ENCODE measurements at places on chromosomes 2 and 18.
A peak's percentile ranks its signal among the peaks of the same experiment; 100 is the strongest.

DNA sequence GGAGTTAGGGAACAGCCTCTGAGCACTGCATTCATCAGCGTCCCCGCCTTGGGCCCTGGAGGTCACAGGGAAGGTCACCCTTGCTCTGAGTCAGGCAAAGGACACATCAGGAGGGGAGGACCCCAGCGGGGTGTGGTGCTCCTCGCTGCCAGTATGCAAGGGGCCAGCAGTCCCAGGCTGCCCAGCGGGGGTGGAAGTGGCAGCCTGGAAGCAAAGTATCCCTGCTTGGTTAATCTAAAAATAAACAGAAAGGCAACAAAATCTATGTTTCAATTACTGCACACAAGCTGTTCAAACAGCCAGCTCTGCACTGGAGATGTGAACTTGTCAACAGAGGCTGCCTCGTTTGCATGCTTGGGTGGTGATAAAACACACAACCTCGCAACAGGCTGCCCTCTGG, 164.1 kb downstream of the KLHL29 start:
- DNase-seq = peak; percentile 86

DNA sequence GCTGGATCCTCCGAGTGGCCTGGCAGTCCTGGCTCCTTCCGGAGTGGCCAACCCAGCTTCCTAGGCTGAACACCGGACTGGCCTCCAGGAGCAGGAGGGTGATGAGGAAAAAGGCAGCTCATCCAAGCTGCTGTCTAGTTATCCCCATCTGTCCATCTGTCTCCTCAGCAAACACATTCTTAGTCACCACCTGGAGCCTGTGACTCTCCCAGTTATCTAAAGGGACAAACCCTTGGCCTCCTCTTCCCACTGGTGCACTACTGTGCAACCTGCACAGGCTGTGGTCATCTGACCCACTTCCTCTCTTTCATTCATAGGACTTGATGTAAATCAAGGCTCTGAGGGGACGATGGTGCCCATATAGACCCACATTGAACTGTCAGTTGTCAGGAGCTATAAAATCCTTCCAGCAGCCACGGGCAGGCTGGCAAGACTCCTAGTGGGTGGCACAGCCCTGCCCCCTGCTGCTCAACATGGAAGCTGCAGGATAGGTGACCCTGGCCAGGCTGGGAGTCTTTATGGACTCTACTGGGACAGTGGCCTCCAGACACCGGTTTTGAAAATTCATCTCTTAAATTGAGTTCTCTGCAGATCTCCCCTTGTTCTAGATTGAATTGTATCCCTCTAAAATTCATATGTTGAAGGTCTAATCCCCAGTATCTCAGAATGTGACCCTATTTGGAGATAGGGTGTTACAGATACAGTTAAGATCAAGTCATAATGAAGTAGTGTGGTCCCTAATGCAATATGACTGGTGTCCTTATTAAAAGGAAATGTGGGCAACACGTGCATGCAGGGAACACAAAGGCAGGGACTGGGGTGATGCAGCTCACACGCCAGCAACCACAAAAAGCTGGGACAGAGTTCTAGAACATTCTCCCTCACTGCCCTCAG, 29.3 kb upstream of the DUSP2 start:
- DNase-seq = peak; percentile 23

- DNase-seq = no peak
These were observed 151.0 kb downstream of the OSR1 start for GRCh38 chr2:19207452-19207851.

DNA sequence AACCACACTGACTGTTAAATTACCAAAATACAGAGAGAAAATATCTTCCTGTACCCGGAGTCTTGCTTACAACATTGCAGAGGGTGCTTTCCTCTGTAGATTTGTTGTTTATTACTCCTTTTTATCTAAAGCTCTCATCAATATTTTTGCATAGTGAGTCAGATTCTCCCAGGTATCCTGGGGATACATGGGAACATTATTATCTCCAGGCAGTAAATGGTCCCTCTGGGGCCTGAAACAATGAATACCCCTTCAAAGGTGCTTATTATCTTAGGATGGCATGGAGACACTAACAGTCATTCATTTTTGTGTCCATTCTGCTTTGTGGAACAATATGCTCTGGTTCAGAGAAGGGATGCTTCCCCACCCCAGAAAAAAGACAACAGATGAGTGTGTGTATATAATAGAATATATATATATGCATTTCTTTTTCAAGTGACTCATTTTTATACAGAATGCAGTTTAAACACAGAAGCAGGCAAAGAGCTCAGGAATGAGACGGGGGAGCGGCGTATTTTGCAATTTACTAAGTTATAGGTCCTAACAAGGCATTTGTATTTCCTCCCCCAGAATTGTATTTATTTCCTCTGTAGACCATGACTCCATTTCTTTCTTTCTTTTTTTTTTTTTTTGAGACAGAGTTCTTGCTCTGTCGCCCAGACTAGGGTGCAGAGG, 424.8 kb upstream of the ZEB2 start:
- DNase-seq = no peak

DNA sequence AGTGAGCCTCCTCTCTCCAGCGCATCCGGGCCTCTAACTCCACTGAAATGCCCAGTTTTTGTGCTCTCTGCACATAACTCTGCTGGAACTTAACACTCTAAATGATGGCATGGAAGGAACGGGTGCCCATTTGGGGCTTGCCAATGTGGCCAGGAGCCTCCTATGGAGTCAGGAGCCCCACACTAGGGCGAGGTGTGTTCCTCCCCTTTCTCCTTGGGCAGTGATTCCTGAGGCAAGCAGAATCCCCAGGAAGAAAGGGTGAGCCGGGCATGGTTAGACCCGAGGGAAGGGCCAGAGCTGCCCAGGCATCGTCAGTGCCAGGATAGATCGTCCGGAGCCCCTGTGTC, 63.0 kb downstream of the DDX1 start:
- no peak for DNase-seq

GRCh38 chr2:98388601-98389250, 42.5 kb downstream of the CNGA3 start:
- DNase-seq = no peak

DNA sequence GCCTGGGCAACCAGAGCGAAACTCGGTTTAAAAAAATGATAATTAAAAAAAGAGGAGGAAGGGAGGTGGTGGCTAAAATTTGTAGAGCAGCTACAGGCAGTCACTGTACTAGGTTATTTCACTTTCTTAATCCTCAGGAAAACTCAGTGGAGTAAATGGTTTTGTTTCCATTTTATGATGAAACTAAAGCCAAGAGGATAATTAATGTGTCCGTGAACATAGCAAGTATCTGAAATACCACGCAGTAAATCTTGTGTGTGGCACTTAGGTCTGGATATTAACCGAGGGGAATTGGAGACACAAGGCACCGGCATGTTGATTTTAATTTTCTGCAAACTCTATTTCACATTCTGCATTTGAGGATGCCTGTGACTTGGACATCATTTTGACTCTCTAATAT, 14.5 kb downstream of the SH3BP4 start:
- DNase-seq = no peak

DNA sequence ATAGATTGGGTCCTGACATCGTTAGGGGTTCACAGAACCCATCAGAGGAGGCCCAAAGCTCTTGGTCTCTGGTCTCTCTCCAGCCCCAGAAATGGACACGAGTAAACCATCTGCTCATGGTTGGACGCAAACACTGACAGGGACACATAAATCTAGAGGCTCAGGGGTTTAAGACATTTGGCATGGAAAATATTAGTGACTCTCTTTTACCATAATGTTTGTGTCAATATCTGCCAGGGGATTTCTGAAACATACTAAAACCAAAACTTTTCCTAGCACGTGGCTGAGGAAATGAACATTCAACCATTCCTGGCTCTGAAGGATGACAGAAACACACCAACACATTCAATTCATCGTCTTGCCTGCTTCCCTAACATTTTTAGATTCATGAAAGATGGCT, 226.2 kb downstream of the SP3 start:
- no peak for DNase-seq

GRCh38 chr2:239953418-239954061, 71.6 kb downstream of the NDUFA10 start:
- DNase-seq = no peak

- no peak for DNase-seq
These were observed 142.2 kb upstream of the PXDN start for GRCh38 chr2:1886405-1886992.

DNA sequence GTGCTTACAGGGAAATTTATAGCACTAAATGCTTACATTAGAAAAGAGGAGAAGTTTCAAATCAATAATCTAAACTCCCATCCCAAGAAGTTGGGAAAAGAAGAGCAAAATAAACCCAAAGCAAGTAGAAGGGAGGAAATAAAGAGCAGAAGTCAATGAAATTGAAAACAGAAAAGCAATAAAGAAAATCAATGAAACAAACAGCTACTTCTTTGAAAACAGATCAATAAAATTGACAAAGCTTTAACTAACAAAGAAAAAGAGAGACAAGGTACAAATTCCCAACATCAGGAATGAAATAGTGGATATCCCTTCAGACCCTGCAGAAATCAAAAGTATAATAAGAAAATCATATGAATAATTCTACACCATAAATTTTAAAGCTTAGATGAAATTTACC, 25.5 kb upstream of the ONECUT2 start:
- DNase-seq = no peak

DNA sequence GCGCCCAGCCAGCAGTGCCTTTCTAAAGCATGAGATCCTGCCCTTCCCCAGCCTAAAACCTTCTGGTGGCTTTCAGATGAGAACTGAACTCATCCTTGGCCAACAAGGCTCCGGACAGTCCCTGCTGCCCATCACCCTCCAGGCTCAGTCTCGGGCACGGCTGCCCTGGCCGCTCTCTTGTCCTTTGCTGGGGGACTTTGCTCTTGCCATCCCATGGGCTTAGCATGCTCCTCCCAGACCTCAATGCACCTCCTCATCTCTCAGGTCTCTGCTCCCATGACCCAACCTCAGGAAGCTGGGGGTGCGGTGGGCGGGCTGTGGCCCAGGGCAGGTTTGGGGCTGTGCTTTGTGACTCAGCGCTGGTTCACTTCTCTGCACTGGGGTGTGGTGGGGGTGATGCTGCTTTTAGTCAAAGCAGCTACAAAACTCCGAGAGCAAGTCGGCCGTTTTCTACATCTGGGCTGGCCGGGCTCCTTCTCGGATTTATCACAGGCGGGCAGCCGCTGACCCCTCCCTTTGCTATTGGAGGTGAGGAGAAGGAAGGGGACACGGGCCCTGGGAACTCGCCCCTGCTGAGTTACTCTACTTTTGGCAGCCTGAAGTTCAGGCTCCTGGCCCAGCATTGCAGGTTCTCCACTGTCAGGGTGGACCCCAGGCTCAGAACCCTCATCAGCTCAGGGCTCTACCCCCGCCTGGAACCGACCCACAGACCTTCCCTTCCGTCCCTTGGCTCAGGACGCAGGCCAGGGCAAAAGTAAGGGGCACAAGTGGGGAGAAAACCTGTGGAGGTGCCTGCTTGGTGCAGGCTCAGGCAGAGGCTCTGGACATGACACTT, 90.6 kb upstream of the TAF1B start:
- DNase-seq = no peak

GRCh38 chr2:172332507-172332906, 94.9 kb upstream of the ITGA6 start:
- DNase-seq = no peak

DNA sequence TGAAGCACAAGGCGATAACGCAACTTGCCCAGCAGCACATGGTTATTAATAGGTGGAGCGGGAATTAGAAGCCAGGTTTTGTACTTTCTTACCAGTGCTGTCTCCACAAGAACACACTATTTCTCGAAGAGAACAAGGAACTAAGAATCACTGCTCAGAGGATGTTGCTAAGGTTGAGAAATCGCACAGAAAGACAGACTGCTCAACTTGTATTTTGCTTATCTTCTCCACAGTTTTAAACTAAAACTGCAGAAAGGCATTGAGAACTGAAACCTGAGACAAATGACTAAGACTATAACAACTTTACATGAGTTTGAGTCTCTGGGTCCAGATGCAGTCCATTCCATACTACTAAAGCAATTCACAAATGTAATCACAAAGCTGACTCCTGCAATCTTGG, 6.2 kb downstream of the PRKD3 start:
- no peak for DNase-seq

- no peak for DNase-seq
These were observed 807.4 kb upstream of the POU3F3 start for GRCh38 chr2:104046466-104046865.

DNA sequence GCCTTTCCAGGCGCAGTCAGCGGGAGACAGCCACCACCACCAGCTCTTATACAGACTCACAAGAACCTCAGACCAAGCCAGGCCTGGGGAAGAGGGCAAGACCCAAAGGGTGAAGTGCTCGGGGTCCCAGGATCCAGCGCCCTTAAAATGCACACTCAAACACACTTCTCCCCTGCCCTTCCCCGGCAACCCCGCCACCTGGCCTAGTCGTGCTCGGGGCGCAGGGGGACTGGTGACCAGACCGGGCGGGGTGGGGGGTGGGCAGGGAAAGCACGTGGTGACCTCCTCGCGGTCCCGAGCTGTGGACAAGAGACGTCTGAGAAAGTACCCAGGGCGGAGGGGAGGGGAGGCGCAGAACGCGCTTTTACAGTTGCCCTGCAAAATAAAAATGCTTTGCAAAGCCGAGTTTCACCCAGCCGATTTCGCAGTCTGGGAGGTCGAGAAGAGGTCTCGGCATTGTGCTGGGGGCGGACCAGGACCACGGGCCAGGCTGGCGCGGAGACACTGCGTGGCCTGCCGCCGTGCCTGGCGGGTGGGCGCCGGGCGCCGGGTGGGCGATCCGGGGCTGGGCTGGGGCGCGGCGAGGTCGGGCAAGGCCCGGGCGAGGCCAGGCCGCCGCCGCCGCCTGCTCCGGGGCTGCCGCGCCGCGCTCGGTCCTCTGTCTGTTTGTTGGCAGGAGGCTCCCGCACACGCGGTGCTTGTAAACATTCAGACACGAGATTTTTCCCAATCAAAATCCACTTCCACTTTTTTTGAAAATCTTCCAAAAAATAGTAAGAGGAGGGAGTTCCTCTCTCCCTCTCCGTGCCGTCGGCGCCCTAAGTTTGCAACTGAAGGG, 2.0 kb downstream of the BCL11A start:
- peak; percentile 32 for DNase-seq

DNA sequence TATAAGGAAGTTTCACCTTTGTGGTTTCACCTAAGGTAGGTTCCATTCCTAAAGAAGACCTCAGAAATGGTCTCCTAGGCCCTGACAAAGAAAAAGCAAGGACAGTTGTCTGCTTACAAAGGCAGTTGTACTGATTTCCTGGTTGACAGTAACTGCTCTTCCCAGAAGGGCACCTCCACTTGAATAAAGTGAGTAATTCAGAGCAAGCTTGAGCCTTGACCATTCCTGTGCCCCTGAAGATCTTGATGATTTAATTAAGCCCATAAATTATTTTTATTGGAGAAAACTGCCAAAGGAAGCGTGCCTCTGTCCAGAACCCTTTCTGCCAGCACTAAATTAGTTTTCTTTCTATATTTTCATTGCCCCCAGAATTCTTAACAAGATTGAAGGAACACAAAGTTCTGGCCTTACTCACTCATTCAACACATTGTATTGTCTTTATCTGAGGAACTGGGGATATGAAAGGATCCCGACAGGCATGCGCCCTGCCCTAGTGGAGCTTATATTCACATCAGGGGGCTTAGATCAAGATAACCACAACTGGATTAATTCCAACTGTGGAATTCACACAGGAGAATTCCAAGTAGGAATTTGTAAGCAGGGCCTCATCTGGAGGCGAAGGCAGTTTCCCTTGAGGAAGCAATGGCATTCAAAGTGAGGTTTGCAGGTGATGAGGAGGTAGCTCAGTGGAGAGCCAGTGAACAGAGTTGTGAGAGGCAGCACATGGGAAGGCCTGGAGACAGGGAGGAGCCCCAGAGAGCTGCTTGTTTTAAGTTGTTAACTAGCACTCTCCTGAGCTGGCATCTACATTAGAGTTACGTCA, 21.2 kb downstream of the PTRHD1 start:
- no peak for DNase-seq

GRCh38 chr2:17199741-17200140, 318.5 kb downstream of the RAD51AP2 start:
- DNase-seq = no peak

GRCh38 chr2:127085317-127085681, 21.7 kb downstream of the BIN1 start:
- DNase-seq = no peak
